WTC11 (cell line): ENCODE measurements at places on chromosomes 12 and 14.
A peak's percentile ranks its signal among the peaks of the same experiment; 100 is the strongest.

DNA sequence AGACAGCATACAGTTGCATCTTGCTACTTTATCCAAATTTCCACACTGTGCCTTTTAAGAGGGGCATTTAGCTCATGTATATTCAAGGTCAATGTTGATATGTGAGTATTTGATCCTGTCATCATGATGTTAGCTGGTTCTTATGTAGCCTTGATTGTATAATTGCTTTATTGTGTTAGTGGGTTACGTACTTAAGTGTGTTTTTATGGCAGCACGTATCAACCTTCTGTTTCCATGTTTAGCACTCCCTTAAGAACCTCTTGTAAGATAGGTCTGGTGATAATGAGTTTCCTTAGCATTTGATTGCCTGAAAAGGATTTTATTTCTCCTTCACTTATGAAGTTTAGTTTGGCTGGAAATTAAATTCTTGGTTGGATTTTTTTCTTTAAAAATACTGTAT, 445.2 kb downstream of the NAV3 start:
- H3K4me1 ChIP-seq, result no peaks in the 10 kb centered on the region
- no peak overlapping the region for H3K27ac ChIP-seq
- no peak overlapping the region for H3K4me3 ChIP-seq
- peaks cover 23% of the 10 kb centered on the region for H3K36me3 ChIP-seq
- H3K27me3 ChIP-seq, result peaks cover 3% of the 10 kb centered on the region; the same call in 1 of the 2 replicates
- no peak for DNase-seq

- peaks cover 64% of the 10 kb centered on the region for H3K27me3 ChIP-seq
- H3K36me3 ChIP-seq, result no peaks in the 10 kb centered on the region
- H3K4me3 ChIP-seq, result no peak overlapping the region
- no peak overlapping the region for H3K27ac ChIP-seq
These were observed 29.1 kb upstream of the ZNF641 start for GRCh38 chr12:48379794-48380193.

GRCh38 chr12:5716976-5717375, 228.1 kb downstream of the ANO2 start:
- H3K36me3 ChIP-seq, result no peaks in the 10 kb centered on the region
- H3K4me3 ChIP-seq, result no peak overlapping the region
- no peaks in the 10 kb centered on the region for H3K4me1 ChIP-seq
- H3K27ac ChIP-seq, result no peak overlapping the region

DNA sequence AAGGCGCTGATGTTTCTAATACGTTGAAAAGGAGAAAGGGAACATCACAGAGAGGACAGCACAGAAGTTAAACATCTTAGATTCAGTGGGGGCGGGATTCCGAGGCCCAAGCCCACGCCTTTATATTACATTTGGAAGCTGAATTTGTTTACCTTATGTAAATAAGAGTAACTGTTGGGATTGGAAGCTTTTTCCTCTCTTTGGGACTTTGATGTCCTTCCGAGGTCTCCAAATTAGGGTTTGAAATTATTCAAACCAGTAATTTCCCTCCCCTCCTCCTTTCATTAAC, 6.4 kb downstream of the FOXA1 start:
- no peak overlapping the region for H3K27ac ChIP-seq
- H3K4me1 ChIP-seq, result peaks cover 61% of the 10 kb centered on the region
- peak overlapping the region; percentile 72 for H3K4me3 ChIP-seq

- peaks cover 48% of the 10 kb centered on the region for H3K4me1 ChIP-seq
- H3K27ac ChIP-seq, result no peak overlapping the region
- DNase-seq, result no peak
- no peaks in the 10 kb centered on the region for H3K27me3 ChIP-seq
These were observed 1.8 kb upstream of the RNU7-1 start for GRCh38 chr12:6941782-6942181.

DNA sequence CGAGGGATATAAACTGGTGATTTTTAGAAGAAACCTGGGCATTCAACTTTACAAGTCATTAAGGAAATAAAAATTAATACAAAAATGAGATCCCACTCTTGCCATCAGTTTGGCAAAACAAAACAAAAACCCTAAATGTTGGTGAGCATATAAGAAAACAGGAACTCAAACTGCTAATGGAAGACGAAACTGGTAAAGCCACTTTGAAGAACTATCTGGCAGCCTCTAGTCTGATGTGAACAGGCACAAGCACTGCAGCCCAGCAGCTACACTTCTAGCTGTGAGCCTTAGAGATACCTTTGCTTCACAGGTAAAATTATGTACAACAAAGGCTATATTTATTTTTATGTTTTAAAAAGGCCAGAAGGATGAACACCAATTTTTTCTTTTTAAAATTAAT, 459.6 kb downstream of the ZFP36L1 start:
- H3K27me3 ChIP-seq, result no peaks in the 10 kb centered on the region
- DNase-seq, result no peak
- peaks cover 2% of the 10 kb centered on the region for H3K36me3 ChIP-seq
- no peak overlapping the region for H3K27ac ChIP-seq
- H3K4me1 ChIP-seq, result peaks cover 31% of the 10 kb centered on the region

DNA sequence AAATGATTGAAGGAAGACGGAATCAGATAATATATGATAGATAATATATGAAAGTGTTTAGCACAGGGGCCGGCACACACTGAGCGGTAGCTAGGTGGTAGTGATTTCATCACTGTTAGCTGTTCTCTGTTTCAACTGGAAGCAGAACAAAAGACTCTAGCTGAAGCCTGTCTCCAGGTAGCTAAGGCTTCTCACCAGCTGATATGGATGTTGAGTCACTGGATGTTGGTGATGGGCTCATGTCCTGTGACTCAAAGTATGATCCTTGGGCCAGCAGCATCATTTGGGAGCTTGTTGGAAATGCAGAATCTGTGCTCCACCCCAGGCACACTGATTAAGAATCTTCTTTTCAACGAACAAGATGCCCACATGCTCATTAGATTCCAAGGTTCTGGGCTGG, 21.7 kb upstream of the KCNA5 start:
- H3K27me3 ChIP-seq, result peaks cover 4% of the 10 kb centered on the region
- H3K4me3 ChIP-seq, result no peak overlapping the region
- no peak overlapping the region for H3K27ac ChIP-seq
- no peak for DNase-seq

- H3K27ac ChIP-seq, result peak overlapping the region; percentile 88
- H3K36me3 ChIP-seq, result no peaks in the 10 kb centered on the region
- H3K4me3 ChIP-seq, result no peak overlapping the region
- peaks cover 17% of the 10 kb centered on the region for H3K4me1 ChIP-seq
- H3K27me3 ChIP-seq, result no peaks in the 10 kb centered on the region
These were observed 6.8 kb upstream of the HNF1A start for GRCh38 chr12:120971299-120972180.

DNA sequence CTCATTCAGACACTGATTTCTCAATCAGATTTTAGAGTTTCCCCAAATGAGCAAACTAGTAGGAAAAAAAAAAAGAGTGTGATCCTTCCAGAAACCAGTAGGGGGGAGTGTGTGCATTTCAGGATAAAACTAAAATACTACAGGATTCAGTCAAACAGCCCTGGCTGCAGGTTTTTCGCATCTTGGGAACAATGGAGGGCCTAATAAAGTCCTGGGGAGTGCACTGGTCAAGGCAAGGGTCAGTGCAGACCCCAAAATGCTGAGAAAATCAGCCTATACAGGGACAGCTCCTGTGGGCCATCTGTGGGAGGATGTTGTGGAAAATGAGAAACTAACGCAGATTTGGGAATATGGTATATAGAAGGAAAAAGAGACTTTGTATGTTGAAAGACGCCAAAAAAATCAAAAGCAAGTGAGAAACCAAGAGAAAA, 22.2 kb upstream of the ABCD4 start:
- H3K27ac ChIP-seq, result peak overlapping the region; percentile 97
- H3K4me1 ChIP-seq, result peaks cover 34% of the 10 kb centered on the region
- no peaks in the 10 kb centered on the region for H3K36me3 ChIP-seq
- peak overlapping the region; percentile 51 for H3K4me3 ChIP-seq
- peak; percentile 24 for DNase-seq

- no peaks in the 10 kb centered on the region for H3K27me3 ChIP-seq
- no peaks in the 10 kb centered on the region for H3K4me1 ChIP-seq
- H3K36me3 ChIP-seq, result peaks cover 34% of the 10 kb centered on the region
- no peak for DNase-seq
- H3K4me3 ChIP-seq, result no peak overlapping the region
These were observed 28.1 kb downstream of the ATP6V1D start for GRCh38 chr14:67331368-67332125.

- H3K4me3 ChIP-seq, result no peak overlapping the region
- no peak for DNase-seq
- H3K36me3 ChIP-seq, result peaks cover 30% of the 10 kb centered on the region
- no peak overlapping the region for H3K27ac ChIP-seq
- 0 out of 2 replicates have a peak, but pooled peaks cover 2% of the 10 kb centered on the region for H3K27me3 ChIP-seq
These were observed 236.2 kb downstream of the KTN1 start for GRCh38 chr14:55816225-55816624.

- H3K4me1 ChIP-seq, result peaks cover 22% of the 10 kb centered on the region
- DNase-seq, result no peak
- H3K27ac ChIP-seq, result no peak overlapping the region
- no peak overlapping the region for H3K4me3 ChIP-seq
These were observed 115.0 kb downstream of the DACT1 start for GRCh38 chr14:58752771-58753201.

- no peaks in the 10 kb centered on the region for H3K27me3 ChIP-seq
- no peaks in the 10 kb centered on the region for H3K36me3 ChIP-seq
- H3K4me3 ChIP-seq, result no peak overlapping the region
- peaks cover 20% of the 10 kb centered on the region for H3K4me1 ChIP-seq
- no peak overlapping the region; the same call in 1 of the 2 replicates for H3K27ac ChIP-seq
These were observed 115.8 kb downstream of the CAPZA3 start for GRCh38 chr12:18853570-18854366.

- no peak for DNase-seq
- H3K27ac ChIP-seq, result no peak overlapping the region
- H3K4me1 ChIP-seq, result peaks cover 4% of the 10 kb centered on the region
These were observed 132.4 kb downstream of the TPH2 start for GRCh38 chr12:72071030-72071429.
